ENCODE measurements at places on chromosomes 2 and 18.

DNA sequence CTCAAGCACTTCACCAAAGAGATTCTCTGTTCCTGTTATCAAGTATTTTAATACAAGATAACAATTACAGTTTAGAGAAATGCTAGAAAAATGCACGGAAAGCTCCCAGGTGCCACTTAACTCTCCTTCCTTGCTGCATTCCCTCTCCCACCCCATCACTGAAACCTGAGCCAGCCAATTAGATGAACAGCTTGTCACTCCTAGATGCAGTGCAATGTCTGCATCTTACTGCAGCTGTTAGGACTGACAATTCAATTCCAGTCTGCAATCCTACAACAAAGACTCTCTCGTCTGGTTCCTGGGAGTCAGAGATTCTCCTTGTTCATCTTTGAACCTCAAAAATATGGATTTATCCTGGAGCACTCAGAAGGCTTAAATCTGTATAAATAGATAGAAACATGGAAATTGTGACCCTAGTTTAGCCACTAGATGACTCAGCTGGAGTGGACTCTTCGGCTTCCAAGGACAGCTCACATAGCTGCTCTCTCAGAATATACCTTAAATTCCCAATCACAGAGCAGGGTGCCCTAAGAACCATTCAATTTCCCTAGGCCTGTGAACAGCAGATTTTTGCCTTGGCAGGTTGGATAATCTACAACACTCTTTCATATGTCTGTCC is 311.1 kb downstream of the NRXN1 start:
- DNase-seq, result no peak

DNA sequence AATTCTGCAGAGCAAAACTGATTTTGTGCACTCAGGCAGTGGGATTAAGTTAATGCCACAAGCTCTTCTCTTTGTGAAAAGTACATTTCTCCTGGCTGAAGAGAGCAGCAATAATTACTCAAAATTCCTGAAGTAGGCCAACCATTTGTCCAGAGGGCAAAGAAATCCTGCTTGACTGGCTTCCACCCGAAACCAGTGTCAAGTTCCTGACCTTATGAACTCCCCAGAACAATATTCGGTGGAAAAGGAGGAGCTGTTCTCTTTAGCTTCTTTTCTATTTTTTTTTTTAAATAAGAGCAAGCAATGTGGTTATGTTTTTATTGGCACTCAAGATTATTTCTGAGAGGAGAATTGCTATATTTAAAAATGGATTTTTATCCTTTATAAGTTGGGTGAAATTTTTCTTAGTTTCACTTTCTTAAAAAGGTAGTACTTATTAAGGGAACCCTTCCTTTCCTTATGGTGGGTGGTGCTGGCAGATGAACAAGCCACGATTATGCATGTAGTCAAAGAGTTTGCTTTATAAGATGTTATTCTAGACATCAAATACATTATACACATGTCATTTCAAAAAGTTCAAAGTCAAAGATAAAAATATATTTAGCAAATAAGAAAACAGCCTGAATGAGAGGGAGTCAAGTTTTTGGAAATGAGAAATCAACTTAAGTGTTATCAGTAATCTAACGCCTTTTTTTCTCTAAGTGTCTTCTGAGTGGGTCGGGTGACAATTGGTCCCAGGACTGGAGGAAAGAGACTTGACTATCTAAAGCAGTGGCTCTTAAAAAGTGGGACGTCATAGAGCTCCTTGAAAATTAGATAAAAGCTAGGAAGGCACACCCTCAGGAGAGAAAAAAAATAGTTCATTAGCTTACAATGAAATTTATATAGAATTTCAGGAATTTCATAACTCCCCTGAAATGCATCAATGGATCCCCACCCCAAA is 194.5 kb downstream of the IKZF2 start:
- no peak for DNase-seq

- DNase-seq, result peak; percentile 41
These were observed 2.7 kb downstream of the NARS1 start for GRCh38 chr18:57618910-57619309.

DNA sequence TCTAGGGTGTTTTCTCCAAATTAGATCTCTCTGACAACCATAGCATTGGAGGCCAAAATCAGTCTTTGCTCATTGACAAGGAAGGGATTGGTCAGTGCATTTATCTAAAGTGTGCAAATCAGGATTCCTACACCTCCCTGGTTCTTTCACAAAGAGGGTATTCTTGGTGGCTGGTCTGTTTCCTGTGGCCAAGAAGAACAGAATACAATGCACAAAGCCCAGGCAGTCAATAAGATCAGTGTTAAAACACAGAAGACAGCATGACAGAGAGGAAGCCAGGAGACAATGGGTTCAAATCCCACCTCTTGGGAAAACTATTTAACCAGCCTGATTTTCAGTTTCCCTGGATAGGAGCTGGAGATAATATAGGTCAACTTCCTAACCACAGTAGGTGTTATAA is 46.1 kb upstream of the THOC1 start:
- DNase-seq, result no peak

DNA sequence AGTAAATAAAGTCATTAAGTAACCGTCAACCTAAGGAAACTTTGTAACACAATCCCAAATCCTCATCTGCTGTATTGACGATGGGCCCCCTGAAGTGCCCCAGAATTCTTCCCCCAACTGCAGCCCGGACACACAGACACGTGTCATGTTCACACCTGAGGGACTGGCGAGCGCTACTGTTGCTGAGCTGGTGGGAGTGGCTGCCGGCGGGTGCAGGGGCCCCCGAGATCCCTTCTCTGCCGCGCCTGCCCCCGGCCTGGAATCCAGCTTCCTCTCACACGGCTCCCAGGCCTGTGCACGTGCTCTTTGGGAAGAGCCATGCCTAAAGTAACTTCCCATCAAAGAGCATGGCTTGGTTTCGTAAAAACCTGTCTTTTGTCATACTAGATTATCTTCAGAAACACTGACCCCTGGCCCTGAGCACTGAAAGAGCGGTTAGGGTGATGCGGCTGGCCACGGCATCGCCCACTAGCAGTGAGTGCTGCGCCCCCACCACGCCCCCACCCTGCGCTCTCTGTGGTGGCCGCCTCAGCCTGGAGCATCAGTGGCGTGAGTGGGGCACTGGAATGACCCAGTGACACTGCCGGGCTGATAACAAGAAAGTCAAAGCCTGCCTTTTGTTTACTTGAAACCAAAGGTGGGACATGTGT is 56.0 kb downstream of the ADI1 start:
- no peak for DNase-seq

- no peak for DNase-seq
These were observed 80.3 kb upstream of the FAM237A start for GRCh38 chr2:206561962-206562361.

- peak; percentile 60 for DNase-seq
These were observed 43.7 kb downstream of the WIPF1 start for GRCh38 chr2:174553811-174554493.

DNA sequence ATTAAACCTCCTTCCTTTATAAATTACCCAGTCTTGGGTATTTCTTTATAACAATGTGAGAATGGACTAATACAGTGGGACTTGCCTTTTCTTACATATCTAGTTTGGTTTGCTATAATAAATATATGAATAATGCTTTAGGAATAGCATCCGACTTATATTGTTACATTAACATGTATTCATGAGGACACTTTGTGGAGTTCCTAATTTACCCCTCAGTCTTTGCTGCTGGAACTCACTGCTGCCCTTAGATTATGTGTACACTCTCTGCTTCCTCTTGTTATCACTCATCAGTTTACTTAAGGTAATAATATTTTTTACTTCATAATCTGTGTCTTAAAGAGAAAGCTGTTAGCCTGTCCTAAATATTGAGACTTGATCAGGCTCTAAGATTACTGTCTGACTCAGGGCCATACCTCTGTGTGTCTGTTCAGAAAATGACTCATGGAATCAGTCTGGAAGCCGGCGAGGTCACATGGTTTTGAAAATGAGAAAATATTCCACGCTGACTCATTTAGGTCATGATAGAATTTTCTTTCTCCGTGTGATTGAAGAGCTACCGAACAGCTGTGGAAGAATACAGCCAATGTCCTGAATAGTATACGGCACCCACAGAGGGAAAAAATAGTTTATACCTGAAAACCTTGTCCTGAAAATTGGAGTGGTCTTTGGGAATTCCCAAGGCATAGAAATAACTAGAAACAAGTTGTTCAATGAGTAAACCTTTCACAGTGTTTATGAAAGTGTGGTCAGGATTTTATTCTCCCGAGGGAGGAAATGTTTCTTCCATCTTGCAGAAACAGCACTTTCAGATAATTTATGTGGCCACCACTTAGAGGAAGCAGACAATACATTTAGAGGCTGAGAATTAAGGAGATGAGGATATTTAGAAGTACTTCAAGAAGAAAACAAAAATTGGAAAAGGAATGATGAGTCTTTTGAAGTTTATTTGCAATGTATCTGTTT is 156.4 kb downstream of the DSEL start:
- no peak for DNase-seq

DNA sequence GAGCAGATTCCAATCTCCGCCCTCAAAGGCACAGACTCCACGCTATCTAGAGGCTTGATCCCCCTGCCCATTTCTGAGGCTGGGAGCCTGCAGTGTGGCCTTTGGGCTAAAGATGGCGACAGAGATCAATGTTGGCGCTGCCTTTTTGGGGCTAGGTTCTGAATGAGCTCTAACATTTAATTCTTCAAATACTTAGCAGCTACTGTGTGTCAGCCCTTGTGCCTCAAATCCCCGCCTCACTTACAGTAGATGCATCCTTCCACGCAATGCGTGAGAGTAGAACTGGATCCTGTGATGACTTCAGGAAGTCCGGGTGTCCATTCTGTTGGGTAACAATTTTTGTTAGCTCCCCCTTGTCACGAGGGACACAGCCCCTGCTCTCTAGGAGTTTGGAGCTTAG is 12.4 kb downstream of the IL1F10 start:
- peak; percentile 34 for DNase-seq

GRCh38 chr2:60413814-60414168 is 139.7 kb downstream of the BCL11A start:
- DNase-seq, result peak; percentile 99

DNA sequence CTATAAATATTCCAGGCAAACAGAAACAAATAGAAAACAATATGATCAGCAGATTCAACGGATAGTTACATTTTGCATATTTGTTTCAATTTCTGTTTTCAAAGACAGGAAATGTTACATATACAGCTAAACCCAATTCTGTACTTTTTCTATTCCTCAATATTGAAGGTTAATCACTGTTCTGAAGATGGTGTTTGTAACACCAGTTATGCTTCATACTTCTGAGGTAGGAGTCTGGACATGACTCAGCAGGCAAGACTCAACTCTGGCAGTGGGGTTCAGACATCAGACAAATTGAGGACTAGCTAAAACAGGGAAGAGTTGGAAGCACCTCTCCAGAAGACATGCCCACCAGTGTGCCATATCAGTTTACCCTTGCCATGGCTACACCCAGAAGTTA is 16.6 kb downstream of the SERPINB13 start:
- no peak for DNase-seq

GRCh38 chr2:137638932-137639331 is 325.3 kb upstream of the HNMT start:
- no peak for DNase-seq

GRCh38 chr2:215756346-215756730 is 257.0 kb downstream of the MREG start:
- DNase-seq, result no peak

- no peak for DNase-seq
These were observed 109.0 kb downstream of the CERS6 start for GRCh38 chr2:168565112-168565511.

DNA sequence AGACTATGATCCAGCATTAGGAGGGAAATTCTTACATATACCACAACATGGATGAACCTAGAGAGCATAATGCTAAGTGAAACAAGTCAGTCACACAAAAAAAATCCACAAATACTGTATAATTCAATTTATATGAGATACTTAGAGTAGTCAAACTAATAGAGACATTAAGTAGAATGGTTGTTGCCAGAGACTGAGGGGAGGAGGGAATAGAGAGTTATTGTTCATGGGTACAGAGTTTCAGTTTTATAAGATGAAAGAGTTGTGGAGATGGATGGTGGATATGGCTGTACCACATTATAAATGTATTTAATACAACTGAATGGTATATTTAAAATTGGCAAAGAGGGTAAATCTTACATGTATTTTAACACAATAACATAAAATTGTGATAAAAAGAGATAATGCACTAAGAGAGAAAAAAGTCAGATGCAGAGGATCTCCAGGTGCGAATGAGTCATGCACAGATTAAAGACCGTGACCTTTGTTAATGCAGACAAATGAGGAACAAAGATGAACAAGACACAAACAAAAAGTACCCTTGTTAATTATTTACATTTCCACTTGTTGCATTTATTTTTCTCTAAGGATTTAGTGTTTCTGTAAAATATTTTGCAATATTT is 541.7 kb upstream of the MEX3C start:
- no peak for DNase-seq

DNA sequence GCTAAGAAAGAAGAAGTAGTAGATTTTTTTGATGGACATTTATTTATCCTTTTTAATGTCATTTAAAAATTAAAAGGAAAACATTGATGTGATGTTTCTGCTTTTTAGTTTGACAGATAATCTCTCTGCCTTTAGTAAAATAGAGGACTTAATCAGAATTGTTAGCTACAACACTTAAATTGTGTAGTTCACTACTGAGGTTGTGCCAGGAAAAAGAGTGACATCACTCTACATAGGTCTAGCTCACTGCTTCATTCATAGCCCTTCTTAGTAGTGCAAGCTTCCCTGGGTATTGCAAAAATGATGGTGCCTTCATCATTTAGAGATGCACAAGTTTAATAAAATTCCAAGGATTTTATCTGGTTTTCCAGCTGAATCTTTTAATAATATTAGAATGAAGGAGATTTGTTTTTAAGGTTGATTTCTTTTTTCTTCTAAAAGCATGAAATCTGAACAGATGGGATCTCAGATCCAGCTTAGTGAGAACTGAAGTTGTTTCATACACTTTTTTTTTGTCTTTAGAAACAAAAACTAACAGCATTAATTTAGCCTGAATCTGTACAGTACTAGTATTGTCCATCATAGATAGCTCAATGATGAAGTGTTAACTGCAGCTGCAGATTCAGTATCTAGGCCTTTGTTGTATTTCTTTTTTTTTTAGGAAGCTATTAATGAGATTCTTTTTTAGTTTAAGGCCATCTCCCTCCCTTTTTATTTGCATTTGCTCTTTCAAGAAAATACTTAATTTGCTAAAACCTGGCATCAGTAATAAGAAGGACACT is 20.6 kb upstream of the TMEFF2 start:
- DNase-seq, result no peak

DNA sequence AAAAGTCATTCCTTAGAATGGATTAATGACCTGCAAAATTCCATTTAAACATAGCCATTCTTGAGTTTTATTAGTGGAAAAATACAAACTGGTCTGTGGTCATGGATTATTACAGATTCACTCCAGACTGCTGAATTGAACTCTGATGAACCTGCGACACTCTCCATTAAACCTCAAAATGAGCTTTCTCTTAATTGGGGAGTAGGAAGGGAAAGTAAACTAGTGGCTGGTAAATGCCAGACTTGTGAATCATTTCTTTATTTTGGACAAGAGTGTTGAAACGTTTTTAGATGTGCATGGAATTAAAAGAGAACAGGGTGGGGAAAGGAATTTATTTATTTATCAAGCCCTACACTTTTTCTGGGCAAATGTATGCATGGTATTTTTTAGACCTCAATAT is 321.2 kb upstream of the FANCL start:
- DNase-seq, result peak; percentile 3

GRCh38 chr2:235839226-235839625 is 329.0 kb downstream of the GBX2 start:
- no peak for DNase-seq

All from MV-4-11 (cell line).